ENCODE measurements at places on chromosomes 2 and 18. TPM values are rescaled to one million over a fixed set of nuclear protein-coding genes. Genes with fewer than 3 reads are reported as not detected.

ATF2 gene
- 66.9 TPM for total RNA-seq

SMARCAL1 gene
- 21.2 TPM for total RNA-seq

SH2D6 gene
- total RNA-seq: not detected

DIPK1C gene
- total RNA-seq: not detected
